Activated gamma-delta T cell treated with Interleukin-2 at 50 U/mL for 16 hours (primary cell): ENCODE measurements at places on chromosomes 13 and 19.

- DNase-seq, result no peak
These were observed 8.2 kb upstream of the ATF5 start for GRCh38 chr19:49920624-49921363.

DNA sequence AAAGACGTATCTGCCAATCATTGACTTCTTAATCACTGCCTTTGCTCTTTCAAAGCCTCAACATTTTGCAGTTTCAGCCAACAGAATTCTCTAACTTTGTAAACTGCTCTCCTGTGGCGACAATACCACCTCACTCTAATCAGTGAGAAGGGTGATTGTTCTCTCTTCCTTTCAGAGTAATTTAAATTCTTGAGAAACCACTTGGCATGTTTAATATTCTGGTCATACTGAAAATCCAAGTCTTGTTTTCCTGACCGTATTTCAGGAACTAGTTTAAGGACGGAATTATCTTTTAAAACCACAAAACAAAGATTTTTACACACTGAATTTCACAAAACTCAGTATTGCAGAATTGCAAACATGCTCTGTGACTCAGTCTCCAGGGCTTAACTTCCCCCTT is 5.2 kb upstream of the CDC16 start:
- no peak for DNase-seq

DNA sequence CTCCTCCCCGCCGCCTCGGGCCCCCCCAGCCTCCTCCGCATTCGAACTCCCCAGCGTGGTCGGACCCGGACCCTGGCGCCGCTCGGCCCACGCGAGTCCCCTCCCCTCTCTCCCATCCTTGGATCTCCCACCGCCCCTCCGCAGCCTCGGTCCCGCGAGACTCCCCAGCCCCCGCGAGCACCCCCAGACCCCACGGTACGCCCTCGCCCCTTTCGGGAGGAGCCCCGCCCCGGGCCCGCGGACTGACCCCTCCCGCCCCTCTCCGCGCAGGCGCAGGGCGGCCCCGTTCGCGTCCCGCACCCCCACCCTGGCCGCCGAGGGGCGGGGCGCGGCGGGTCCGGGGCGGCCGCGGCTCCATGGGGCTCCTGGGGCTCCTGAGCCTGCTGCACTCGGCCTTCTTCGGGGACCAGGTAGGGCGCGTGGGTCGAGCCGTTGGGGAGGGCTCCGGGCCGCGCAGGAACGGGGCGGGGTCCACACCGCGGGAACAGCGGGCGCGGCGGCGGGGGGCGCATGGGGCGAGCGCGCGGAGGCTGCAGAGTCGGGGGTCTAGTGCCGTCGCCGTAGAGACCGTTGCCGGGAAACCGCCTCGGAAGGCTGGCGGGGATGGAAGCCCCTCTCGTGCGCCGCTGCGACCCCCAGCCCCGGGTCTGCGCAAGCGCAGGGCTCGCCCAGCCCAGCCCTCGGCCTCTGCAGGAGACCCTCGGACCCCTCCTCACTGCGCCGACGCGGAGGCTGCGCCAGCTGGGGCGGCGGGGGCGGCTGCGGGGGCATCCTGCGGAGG is 3.8 kb upstream of the APC2 start:
- DNase-seq, result no peak

DNA sequence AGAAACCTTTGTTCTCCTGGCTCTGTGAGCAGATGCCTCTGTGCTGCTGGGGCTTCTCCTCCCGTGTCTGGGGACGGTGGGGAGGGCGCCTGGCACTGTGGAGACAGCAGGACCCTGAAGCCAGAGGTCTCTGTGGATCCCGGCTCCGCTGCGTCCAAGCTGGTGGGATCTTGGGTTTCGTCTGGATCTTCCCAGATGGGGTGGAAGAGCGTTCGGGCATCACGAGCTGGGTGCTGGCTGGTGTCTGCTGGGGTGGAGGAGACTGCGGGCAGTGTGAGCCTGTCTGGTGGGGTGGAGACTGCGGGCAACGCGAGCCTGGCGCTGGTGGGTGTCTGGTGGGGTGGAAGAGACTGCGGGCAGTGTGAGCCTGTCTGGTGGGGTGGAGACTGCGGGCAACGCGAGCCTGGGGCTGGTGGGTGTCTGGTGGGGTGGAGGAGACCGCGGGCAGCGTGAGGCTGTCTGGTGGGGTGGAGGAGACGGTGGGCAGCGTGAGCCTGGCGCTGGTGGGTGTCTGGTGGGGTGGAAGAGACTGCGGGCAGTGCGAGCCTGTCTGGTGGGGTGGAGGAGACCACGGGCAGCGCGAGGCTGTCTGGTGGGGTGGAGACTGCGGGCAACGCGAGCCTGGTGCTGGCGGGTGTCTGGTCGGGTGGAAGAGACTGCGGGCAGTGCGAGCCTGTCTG is 5.6 kb downstream of the TEX29 start:
- DNase-seq, result no peak

- DNase-seq, result no peak
These were observed 40.6 kb downstream of the COL4A2 start for GRCh38 chr13:110347535-110348308.

DNA sequence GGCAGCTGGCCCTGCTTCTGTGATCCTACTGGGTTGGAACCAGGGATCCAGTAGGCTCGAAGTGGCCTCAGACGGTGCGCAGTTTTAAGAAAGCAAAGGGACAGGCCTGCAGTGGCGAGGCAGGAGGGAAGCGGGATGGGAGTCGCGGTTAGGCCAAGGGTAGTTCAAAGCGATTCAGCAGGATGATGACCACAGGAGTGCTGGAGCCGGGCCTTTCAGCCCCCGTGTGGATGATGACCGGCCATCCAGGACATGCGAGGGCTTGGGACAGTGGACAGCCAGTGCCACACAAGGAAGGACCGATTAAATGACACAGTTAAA is 854 bp downstream of the RNASEH2B start:
- DNase-seq, result no peak

DNA sequence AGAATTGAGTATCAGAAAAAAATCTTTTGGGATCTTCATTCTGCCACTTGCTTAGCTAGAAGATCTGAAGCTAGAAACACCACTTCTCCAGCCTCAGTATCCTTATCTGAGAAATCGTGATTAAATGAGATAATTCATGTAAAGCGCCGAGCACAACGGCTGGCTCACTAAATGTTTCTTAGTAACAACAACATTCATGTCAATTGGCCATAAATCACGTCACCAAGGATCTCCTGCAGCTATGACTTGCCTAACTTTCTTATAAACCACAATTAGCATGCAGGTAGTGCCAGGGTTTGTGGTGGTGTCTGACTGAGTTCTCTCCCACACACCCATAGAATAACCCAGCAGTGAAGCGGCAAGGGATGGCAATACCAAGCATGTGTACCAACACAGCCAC is 501.3 kb downstream of the EFNB2 start:
- no peak for DNase-seq

DNA sequence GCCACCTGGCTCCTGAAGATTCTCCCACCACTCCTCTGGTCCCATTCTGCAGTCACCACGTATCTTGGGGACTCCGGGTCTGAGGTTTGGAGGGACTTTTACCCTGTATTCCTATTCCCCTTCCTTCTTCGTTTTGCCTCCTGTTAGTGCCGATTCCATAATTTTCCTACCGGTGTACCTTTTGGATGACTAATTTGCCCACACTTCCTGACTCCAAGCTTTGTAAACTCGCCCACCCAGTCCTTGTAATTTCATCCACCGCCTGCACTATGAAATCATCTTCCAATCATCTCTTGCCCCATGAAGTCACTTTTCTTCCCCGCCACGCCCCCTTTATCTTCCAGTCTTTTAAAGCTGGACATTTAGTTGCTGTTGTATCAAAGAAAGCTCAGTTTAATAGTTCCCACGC is 572 bp downstream of the UCHL3 start:
- no peak for DNase-seq

GRCh38 chr13:97212601-97213040 is 9.5 kb upstream of the MBNL2 start:
- DNase-seq, result no peak

- DNase-seq, result no peak
These were observed 6.5 kb downstream of the CARS2 start for GRCh38 chr13:110699148-110700145.

GRCh38 chr19:19697589-19697988 is 28.9 kb downstream of the ZNF101 start:
- no peak for DNase-seq

- DNase-seq, result peak; percentile 35
These were observed 1.3 kb downstream of the IZUMO1 start for GRCh38 chr19:48745208-48745995.

DNA sequence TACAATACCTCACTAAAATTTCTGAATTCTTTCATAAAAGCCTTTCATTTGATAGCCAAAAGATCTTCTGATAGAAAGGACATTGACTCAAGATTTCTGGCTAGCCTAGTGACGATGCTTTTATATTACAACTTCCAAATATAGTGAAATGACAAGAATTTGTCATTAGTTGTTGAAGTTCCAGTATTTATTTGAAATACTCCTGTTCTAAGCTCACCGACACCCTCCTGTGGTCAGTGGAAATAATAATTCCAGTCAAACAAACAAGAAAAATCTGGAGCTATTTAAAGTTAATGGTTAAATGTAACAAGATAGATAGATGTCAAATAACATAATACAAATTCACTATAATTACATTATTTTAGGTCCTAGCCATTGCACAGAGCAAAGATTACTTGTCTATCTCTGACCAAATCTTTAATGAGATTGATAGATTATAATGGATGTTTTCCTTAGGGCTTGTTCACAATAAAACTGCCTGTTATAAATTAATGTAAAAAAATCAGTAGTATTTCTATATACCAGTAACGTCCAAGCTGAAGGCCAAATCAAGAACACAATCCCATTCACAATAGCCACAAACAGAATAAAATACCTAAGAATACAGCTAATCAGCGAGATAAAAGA is 195.5 kb downstream of the RGCC start:
- peak; percentile 42 for DNase-seq

GRCh38 chr19:19421299-19421696 is 15.8 kb downstream of the GATAD2A start:
- no peak for DNase-seq

DNA sequence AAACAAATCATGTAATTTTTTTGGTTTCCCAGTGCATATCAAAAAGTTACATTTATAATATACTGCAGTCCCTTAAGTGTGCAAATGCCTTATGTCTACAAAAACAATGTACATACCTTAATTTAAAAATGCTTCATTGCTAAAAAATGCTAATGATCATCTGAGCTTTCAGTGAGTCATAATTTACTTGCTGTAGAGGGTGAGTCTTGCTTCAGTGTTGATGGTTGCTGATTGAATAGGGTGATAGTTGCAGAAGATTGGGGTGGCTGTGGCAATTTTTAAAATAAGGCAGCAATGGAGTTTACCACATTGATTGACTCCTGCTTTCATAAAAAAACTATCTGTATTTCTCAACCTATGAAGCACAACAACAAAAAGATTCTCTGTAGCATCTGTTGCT is 613.9 kb downstream of the TBC1D4 start:
- DNase-seq, result no peak

DNA sequence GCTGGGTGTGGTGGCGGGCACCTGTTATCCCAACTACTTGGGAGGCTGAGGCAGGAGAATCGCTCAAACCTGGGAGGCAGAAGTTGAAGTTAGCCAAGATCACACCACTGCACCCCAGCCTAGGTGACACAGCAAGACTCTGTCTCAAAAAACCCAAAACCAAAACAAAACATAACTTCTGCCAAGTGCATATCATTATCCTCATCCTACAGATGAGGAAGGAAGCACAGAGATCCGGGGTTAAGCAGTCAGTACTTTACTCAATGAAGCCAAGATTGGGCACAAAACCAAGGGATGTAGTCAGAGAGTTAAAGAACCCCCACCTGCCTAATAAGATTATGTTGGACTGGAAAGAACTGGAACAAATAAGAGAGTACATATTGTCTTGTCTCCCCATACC is 5.5 kb upstream of the TMTC4 start:
- no peak for DNase-seq

DNA sequence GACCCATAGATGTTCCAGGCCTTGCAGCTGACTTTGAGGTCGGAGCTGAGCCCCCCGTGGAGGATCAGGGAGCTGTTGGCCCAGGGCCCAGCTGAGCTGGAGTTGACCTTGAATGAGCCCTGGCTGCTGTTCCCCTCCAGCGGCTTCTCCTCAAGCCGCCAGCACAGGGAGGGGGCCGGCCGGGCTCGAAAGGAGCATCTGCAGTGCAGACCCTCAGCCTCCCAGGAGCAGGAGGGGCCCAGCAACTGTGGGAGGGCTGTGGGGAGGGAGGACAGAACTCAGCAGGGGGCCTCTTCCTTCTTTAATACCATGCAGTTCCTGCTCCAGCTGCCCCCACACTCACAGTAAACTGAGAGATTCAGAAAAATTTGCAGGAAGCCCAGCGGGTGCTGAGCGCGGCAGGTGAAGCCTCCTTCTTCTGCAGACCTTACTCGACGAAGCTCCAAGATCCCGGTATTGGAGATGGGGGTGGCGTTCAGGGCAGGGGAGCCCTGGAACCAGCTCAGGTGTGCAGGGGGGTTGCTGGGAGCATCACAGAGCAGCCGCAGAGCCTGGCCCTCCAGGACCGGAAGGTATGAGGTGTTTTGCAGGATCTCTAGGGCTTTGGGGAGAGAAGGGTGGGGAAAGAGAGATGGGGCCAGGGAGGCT is 2.6 kb downstream of the SIGLEC5 start:
- DNase-seq, result no peak

- no peak for DNase-seq
These were observed 17.0 kb downstream of the PLVAP start for GRCh38 chr19:17359905-17360800.

DNA sequence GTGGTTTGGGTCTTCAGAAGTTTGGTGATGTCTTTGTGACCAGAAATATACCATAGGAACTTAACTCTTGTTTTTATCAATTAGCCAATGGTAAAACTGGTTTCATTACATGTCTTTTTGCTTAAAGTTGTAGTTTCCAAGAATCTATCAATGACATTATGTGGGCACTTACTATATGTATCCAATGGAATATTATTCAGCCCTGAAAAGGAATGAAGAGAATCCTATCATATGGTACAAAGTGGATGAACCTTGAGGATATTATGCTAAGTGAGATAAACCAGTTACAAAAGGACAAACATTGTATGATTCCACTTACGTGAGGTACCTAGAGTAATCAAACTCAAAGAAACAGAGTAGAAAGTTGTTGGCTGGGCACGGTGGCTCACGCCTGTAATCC is 26.4 kb downstream of the RCBTB1 start:
- no peak for DNase-seq

GRCh38 chr19:35882114-35882832 is 13.9 kb downstream of the APLP1 start:
- DNase-seq, result peak; percentile 41

DNA sequence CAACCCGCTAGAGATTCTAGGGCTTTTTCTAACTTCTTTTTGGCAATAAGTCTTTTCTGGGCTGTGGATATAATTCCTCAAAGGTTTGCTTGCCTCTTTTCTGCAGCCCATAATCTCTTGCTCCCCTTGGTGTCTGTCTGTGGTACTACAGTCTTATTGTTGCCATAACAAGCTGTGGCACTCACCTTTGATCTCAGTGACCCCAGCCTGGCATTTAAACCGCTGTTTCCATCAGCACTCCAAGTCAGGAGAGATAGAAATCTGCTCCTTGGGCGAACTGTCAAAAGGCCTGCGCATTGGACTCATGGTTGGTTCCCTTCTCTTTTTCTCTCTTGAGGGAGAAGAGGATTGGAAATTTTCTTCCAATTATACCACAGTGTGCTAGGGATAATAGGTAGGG is 14.5 kb upstream of the MPHOSPH8 start:
- no peak for DNase-seq
